T follicular helper cell (primary cell): ENCODE measurements at places on chromosomes 4 and X.

DNA sequence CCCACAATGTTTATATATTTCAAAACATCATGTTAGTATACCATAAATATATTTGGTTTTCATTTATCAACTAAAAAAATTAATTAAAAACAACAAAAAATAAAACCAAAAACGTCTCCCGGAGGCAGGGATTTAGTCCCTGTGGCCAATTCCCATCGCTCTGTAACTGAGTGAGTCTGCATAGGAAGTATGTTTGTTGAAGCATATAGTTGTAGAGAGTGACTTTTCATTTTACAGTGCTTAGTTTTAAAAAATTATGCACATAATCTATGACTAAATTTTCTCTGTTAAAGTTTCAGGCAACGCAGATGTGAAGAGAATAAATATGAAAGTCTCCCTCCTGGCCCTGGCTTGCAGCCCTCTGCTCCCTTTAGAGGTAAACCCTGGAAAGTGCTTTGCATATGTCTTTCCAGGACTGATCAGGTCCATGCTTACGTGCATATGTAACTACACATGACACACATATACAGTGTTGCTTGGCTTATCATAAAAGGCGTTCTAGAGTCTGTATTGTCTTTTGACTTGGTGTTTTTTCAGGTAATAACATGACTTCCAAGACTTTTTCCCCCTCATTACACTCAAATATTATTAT lies 63.4 kb upstream of the SORBS2 start:
- DNase-seq, result no peak

- no peak for DNase-seq
Measured at GRCh38 chr4:100870940-100871772, 353.3 kb upstream of the EMCN start.

DNA sequence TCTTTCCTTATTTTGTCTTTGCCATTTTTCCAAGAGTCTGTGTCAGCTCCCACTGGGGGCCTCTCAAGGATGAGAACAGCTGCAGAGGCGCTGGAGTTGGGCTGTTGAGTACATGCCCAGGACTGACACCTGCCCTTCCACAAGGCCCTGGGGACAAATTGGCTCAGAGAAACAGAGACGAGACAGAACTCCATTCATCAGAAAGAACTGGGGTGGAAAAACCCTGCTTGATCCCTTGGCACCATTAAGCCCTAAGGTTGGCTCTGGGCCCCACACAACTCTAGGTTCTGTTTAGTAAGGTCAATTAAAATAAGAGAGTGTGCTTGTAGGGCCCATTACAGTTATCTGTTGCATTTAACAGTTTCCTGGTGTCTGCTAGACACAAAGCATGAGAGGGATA lies 63.6 kb downstream of the DCX start:
- no peak for DNase-seq

DNA sequence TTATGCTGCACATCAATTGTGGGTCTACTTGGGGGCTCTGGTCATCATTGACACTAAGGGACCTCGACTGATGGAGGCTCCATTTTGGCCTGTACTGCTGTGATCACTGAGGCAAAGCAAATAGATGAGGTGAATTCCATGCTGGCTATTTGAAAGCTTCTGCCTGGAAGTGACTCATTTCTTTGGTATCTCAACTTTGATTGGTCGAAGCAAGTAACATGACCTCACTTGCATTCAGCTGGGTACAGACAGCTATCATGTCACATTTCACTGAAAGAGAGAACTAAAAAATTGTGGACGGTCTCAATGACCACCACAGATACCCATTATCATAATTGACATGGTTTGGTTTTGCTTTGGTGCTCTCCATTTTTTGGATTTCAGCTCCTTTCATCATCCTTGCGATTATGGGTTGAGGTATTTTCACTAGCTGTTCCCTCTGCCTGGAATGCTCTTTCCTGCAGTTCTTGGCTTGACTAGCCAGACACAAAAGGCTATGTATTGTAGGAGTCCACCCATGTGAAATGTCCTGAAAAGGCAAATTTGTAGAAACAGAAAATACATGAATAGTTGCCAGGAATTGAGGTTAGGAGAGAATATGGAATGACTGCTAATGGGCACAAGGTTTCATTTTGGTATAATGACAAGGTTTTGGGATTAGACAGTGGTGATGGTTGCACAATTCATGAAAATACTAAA lies 369.2 kb upstream of the LCORL start:
- DNase-seq, result no peak

GRCh38 chr4:24896056-24896455 lies 16.8 kb downstream of the CCDC149 start:
- DNase-seq, result no peak

DNA sequence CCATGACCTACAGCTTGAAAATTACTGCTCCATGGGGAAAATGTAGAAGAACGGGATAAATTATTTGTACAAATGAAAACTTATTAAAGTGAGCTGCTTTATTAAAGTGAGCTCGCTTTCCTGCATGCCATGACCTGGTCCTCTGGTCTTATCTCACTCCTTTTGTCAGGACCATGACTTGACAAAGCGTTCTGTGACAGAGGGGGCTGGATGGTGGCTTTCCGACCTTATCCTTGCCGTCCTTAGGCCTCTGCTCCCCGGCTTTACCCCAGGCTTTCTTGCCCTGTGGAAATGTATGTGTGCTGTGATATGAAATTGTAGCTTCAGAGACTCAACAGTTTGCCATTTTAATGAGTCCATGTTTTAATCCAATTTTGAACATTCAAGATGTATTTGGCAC lies 44.0 kb upstream of the FBXW7 start:
- DNase-seq, result no peak

DNA sequence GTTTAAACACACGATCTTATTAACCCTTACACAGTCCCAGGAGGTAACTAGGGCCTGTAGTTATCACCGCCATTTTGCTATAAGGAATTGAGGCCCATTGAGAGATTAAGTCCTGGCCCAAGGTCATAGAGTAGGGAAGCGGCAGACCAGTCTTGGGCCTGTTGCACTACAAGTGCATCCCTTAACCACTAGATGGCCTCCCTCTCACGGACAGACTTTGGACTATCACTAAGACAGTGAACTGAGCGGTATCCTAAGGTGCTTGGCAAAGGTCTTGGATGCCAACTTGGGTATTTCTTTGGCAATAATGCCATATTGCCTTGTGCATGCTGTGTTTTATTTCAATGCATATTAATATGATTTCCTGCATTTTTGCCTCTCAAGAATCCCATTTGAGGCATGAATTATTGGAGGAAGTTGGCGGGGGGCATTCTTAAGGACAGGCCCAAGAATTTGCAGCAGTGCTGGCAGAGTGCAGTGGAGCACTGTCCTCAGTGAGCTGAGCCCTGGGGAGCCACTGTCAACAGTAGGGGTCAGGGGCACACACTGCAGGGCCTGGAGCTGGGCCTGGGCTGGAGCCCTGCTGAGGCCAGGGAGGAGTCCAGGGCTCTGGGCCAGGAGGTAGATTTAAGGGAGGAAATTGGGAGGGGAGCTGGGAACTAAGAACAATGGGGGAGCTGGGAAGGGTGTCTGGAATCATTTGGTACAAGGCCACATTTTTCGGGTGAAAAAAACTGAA lies 147.4 kb downstream of the SMIM20 start:
- DNase-seq, result no peak
